HT1080 (cell line): ENCODE measurements at places on chromosomes 13 and 19. TPM values are rescaled to one million over a fixed set of nuclear protein-coding genes. Genes with fewer than 3 reads are reported as not detected.

- no peak for DNase-seq
Observed at GRCh38 chr19:19297759-19298158, 22.6 kb downstream of the SUGP1 start.

DNA sequence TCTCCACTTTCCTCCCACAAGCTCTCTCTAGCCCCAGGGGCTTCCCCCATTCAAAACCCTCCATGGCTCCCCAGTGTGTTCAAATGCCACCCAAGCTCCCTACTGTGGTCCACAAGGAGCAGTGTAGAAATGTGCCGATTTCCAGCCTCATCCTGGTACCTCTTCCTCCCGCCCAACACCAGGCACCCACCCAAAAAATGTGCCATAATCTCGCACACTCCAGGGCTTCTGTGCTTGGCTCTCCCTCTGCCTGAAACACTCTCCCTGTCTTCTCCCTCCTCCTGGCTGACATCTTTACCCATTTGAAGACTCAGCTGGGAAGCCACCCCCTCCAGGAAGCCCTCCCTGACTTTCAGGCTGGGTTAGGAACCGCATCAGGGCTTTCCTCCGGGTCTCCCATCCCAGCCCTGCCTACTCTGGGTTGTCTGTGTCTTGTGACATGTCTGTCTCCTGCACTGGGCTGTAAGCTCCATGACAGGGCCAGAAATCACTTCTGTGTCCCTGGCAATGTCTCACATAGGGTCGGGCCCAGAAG is 16.6 kb upstream of the MEIS3 start:
- no peak for DNase-seq

DNA sequence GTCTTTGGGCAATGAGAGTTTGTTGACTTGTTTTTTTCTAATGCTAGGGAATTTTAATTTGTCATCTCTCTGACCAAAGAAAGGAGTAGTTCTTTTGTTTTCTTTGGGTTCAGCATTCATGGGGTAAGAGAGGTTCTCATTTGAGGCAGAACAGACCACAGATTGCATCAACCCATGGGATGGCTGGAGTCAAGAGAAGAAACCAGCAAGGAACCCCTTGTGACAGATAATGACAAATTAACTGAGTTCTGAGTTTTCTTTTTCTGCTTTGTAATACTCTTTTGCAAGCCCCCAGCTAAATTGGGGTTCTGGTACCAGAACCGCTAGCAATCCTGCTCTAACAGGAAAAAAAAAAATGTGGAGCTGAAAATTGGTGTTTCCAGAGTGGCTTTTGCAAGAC is 864.1 kb downstream of the DIAPH3 start:
- DNase-seq, result no peak

GRCh38 chr19:2014131-2014571 is 1.4 kb downstream of the BTBD2 start:
- no peak for DNase-seq

DNA sequence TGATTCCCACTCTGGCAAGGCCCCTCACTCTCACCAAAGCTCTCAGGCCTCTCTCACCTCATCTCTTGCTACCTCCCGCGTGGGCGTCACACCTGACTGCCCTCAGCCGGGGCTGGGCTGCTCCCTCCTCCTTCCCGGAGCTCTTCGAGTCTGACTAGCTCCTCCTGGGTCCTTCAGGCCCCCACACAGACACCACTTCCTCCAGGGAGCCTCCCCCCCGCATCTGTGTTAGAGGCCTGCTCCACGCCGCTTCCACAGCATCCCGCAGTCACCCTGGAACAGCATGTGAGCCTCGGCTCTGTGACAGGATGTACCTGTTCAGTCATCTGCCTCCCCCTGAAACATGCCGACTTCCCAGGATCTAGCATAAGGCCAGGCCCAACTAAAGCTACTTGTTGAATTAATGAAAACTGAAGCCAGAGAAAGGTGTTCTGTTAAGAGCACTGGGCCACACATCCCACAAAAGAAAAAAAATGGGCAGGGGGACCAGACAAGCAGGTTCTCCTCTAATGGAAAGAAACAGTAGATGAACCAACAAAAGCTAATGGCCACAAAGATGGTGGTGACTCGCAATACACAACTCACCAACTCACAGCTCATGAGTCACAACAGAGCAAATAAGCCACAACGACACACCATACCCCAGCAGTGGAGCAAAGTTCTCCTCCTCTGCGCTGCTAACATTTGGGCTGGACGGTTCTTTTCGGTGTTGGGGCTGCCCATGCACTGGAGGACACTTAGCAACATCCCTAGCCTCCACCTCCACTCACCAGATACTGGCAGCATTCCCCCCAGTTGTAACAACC is 3.0 kb downstream of the PPP6R1 start:
- peak; percentile 49 for DNase-seq

DNA sequence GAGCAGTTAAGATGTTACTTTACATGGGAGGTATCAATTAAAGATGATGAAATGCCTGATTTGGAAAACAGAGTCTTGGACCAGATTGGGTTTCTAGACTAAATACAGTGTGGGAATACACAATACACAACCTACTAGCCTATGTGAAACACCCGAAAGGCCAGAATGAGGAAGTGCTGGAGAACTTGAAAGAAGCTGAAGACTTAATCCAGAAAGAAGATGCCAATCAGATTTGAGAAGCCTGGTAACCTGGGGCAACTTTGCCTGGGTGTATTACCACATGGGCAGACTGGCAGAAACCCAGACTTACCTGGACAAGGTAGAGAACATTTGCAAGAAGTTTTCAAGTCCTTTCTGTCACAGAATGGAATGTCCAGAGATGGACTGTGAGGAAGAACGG is 43.2 kb downstream of the N4BP2L1 start:
- no peak for DNase-seq

- no peak for DNase-seq
Observed at GRCh38 chr13:33860526-33860925, 42.6 kb downstream of the RFC3 start.

DNA sequence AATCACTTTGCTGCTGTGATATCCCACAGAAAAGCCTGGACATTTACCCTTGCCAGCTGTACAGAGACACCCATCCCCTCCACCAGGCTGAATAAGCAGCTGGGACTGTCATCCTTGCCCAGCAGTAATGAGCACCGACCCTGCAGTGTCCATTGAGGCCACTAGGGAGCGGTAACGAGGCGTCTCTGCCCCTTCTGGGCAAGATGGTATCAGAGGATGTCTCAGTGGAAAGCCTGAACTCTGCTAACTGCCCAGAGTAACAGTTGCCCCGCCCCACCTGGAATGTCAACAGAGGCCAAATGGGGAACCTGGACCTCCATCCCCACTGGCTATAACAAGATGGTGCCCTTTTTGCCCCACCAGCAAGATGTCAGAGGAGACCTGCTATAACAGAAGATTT is 22.8 kb upstream of the CEACAM20 start:
- peak; percentile 64 for DNase-seq

- peak; percentile 87 for DNase-seq
Observed at GRCh38 chr19:19034204-19034624, 811 bp downstream of the ARMC6 start.

GRCh38 chr13:44402899-44403445 is 29.3 kb downstream of the SERP2 start:
- DNase-seq, result no peak

Gene APOC4
- not detected in 2 replicates for total RNA-seq

Gene IQCN
- not detected in 2 replicates for total RNA-seq

Gene CLC
- total RNA-seq, result not detected in 2 replicates

Gene LENG9
- 5.4 and 6.5 TPM in 2 replicates for total RNA-seq

Gene KLF1
- total RNA-seq, result not detected in 2 replicates

Gene PRRG2
- 0.70 and 1.1 TPM in 2 replicates for total RNA-seq

Gene DENND1C
- 0.06 TPM in 1 of 2 replicates, not detected in the other for total RNA-seq

Gene SMIM24
- not detected in 2 replicates for total RNA-seq
